ENCODE measurements at places on chromosomes 2 and 18.

- DNase-seq, result no peak
Observed at GRCh38 chr2:134690629-134691215, 28.1 kb downstream of the TMEM163 start.

DNA sequence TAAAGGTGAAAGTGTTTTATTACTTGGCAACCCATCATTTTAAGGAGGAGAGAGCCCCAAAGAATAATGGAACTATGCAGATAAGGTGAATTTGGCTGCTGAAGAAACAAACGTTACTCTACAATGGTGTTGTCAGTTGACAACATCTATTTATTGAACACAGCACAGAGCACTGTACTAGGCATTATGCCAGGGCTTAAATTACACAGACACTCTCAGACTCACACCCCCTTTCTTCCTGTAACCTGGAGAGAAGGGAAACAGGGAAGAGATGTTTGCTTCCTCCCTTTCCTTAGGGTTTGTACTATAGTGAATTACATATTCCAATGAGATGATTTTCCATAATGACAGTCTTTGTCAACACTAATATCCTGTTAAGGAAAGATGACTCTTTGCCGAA, 94.0 kb upstream of the ATP5MC3 start:
- no peak for DNase-seq

DNA sequence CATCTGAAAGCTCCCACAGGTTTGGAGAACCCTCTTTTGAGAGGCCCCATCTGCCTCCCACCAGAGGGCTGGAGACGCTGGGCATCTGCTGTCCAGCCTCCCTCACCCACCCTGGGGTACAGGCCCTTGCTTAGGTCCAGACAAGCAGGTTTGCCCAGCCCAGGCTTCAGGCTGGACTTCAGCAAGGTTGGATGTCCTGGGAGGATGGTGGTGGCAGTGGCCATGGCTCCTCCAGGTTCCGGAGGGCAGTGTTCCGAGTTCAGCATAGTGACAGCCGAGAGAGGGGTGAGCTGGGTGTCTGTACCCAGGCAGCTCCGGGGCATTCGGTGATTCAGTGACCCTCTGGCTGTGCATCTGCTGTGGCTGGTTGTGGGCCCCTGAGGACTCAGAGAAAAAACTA, 58.2 kb upstream of the HDAC4 start:
- DNase-seq, result no peak

GRCh38 chr2:17208511-17208910, 309.7 kb downstream of the RAD51AP2 start:
- no peak for DNase-seq

DNA sequence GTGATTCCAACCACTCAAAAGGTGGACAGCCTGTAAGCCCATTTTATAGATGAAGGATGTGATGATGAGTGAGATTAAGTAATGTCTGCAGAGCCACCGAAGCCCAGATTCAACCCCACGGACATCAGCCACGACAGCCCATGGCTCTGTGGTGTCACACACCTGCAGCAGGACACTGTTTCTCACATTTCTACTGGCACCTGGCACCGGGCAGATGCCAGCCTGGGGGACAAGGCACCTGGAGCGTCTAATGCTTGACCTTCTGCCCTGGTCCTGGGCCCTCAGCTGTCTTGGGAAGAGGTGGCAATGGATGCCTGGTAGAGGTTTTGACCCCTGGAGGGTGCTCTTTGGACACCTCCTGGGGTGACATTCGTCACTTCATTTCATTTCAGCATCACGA, 176.3 kb downstream of the ANAPC1 start:
- DNase-seq, result no peak

- DNase-seq, result no peak
Observed at GRCh38 chr2:232434563-232435374, 21.2 kb upstream of the ALPI start.

- DNase-seq, result no peak
Observed at GRCh38 chr2:186913870-186914269, 64.9 kb upstream of the ZSWIM2 start.

- DNase-seq, result no peak
Observed at GRCh38 chr2:215861607-215862350, 151.6 kb downstream of the MREG start.
